ENCODE measurements at places on chromosomes 12 and 14. TPM values are rescaled to one million over a fixed set of nuclear protein-coding genes. Genes with fewer than 3 reads are reported as not detected.

PPP4R3A gene
- total RNA-seq = 37.9 TPM

SMIM41 gene
- not detected for total RNA-seq

HOXC4 gene
- not detected for total RNA-seq

DEGS2 gene
- not detected for total RNA-seq

AVPR1A gene
- total RNA-seq = not detected

EDDM3A gene
- total RNA-seq = not detected

COX8C gene
- not detected for total RNA-seq

GTF2A1 gene
- 20.3 TPM for total RNA-seq

KRT80 gene
- total RNA-seq = 0.12 TPM

LTB4R2 gene
- total RNA-seq = 1.9 TPM

AJUBA gene
- 12.6 TPM for total RNA-seq

BATF gene
- 0.88 TPM for total RNA-seq

DAAM1 gene
- 18.7 TPM for total RNA-seq

TESPA1 gene
- total RNA-seq = not detected

C12orf76 gene
- total RNA-seq = 17.5 TPM

TDRD9 gene
- 0.31 TPM for total RNA-seq

CLEC1B gene
- total RNA-seq = not detected

PMCH gene
- total RNA-seq = not detected

EMC9 gene
- 8.3 TPM for total RNA-seq

CGRRF1 gene
- 7.9 TPM for total RNA-seq

RNASE4 gene
- 133 TPM for total RNA-seq

OR4K14 gene
- total RNA-seq = not detected

ADCK1 gene
- 5.8 TPM for total RNA-seq

SIRT4 gene
- total RNA-seq = 0.50 TPM

MDP1 gene
- 10.2 TPM for total RNA-seq

CLEC14A gene
- total RNA-seq = 60.1 TPM

ZNF705A gene
- total RNA-seq = not detected

PRH2 gene
- total RNA-seq = not detected

TAS2R10 gene
- total RNA-seq = 1.9 TPM

RFLNA gene
- 1.5 TPM for total RNA-seq

REP15 gene
- 1.2 TPM for total RNA-seq

GARIN6 gene
- total RNA-seq = not detected

KRT75 gene
- not detected for total RNA-seq

IPO8 gene
- total RNA-seq = 22.5 TPM

SLC7A7 gene
- 2.9 TPM for total RNA-seq

CAPZA3 gene
- total RNA-seq = not detected

ZC2HC1C gene
- not detected for total RNA-seq

CLEC12A gene
- not detected for total RNA-seq

CCND2 gene
- 51.7 TPM for total RNA-seq

PAX9 gene
- total RNA-seq = not detected

C12orf60 gene
- 1.8 TPM for total RNA-seq

NUMB gene
- total RNA-seq = 35.0 TPM

FERMT2 gene
- total RNA-seq = 86.3 TPM

ARHGAP9 gene
- not detected for total RNA-seq

KCNC2 gene
- total RNA-seq = not detected

All from cardiac ventricle fibroblast (primary cell).